H9 (cell line): ENCODE measurements at places on chromosomes 7 and 10.

DNA sequence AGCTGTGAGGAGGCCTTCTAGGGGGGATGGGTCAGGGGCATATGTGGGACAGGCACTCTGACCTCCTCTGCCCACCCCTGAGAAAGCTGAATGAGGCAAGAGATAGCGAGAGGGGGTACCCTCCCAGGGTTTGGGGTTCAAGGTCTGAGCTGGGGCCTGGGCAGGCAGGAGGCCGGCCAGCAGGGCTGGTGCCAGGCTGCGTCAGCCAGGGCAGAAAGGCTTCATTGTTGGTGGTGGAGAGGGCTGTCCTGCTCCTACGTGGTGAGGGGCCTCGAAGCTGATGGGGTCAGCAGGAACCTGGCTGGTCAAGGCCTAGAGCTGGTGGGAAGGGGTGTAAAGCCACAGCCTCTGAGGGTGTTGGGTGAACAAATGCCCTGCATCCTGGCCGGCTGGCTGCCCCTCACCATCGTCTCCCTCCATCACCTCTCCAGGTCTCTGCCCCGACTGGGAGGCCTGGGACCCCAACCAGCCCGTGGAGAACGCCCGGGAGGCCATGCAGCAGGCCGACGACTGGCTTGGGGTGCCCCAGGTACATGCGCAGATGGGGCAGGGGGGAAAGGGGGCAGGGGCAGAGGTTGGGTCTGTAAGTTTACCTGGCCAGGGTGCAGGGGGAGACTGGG is 6.6 kb downstream of the FLNC start:
- peaks cover 6% of the 10 kb centered on the region for H3K36me3 ChIP-seq
- peaks cover 5% of the 10 kb centered on the region; the same call in 1 of the 2 replicates for H3K4me1 ChIP-seq
- no peak for DNase-seq
- no peak overlapping the region for H3K4me3 ChIP-seq
- 0 out of 2 replicates have a peak, but pooled peaks cover 1% of the 10 kb centered on the region for H3K27me3 ChIP-seq

- H3K27ac ChIP-seq = no peak overlapping the region
- H3K4me3 ChIP-seq = no peak overlapping the region
- H3K36me3 ChIP-seq = no peaks in the 10 kb centered on the region
- DNase-seq = no peak
- no peaks in the 10 kb centered on the region for H3K27me3 ChIP-seq
Measured at GRCh38 chr7:105978035-105978434, 15.0 kb downstream of the CDHR3 start.

- no peaks in the 10 kb centered on the region for H3K27me3 ChIP-seq
- no peak overlapping the region for H3K4me3 ChIP-seq
- H3K4me1 ChIP-seq = peaks cover 6% of the 10 kb centered on the region; the same call in 1 of the 2 replicates
- no peak overlapping the region for H3K27ac ChIP-seq
- no peaks in the 10 kb centered on the region; the same call in 2 of the 3 replicates for H3K36me3 ChIP-seq
- no peak for DNase-seq
Measured at GRCh38 chr7:39644170-39644569, 20.8 kb downstream of the RALA start.

- no peak for DNase-seq
- H3K36me3 ChIP-seq = no peaks in the 10 kb centered on the region
- peaks cover 6% of the 10 kb centered on the region; the same call in 1 of the 2 replicates for H3K4me1 ChIP-seq
Measured at GRCh38 chr7:29567174-29567573, 3.5 kb downstream of the PRR15 start.

DNA sequence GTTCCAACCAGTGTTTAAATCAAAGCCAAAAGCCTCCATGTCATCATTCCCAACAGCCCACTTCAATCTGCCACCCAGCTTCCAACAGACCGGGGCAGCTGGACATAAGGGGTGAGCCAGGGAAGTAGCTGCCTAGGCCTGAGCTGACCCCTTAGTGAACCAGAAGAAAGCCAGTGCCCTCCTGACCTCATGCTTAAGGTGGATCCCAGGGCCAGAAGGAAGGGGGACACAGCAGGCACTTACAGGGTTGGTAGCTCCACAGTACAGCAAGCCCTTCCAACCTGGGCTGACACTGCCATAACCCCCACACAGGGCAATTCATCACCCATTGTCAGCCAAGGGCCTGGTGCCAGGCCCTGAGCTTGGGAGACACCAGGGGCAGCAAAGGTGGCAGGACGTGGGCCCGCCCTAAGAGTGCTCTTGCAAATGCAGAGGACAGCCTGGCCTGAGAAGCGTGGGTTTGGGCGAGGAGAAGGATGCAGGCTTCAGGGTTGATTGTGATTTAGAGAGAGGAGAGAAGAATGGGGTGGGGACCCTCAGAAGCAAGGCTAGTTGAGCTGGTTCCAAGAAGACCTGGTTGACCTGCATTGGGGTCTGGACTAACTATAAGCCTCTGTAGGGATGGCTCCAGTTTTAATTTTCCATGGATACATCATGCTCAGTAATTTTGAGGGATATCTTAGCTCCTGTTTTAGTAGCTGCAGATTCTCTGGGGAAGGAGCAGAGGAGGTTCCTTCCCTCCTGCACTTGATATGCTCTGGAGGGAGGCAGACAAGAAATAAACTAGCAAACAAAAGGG is 3.1 kb upstream of the CYP26A1 start:
- H3K27ac ChIP-seq = no peak overlapping the region
- peak overlapping the region; percentile 67 for H3K4me3 ChIP-seq
- no peak for DNase-seq

DNA sequence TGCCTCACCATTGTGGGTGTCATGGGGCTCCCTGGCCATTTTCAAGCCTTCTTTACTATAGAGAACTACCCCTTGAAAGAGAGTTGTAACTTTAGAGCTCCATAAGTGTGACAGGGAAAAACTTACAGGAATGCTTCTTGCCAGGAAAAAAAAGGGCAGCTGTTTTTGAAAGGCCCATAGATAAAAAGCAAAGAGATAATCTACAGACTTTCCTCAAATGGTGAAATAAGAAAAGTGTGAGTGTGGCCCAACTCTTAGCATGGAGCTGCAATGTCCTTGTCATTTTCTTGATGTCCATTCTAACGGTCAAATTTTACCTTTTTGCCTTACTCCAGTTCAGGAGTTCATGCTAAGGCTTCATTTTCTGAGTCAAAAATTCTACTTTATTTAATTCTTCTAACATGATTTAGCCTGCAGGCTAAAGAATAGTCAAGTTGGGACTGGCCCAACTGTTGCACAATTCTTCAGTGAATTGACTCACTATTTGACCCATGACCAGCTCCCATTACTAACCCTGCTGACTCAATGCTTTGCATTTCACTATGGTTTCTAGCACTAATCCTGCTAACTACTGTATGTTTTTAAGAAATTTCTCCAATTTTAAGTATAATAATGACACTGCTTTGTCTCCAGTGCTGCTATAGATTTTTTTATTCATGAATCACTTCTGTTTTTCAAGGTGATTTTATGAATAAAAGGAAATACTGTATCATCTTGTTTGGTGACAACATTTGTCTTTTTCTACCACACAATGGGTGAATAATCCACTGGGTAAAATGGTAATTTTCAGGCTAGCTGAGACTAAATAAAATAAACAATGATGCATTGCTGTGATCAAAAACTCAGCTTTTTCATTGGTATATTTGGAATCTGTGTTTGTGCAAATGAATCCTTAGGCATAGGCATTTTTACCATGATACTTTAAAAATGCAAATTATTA is 41.4 kb upstream of the SGCE start:
- no peak for DNase-seq
- H3K4me1 ChIP-seq = no peaks in the 10 kb centered on the region
- no peaks in the 10 kb centered on the region for H3K36me3 ChIP-seq
- H3K27me3 ChIP-seq = no peaks in the 10 kb centered on the region
- no peak overlapping the region for H3K4me3 ChIP-seq

DNA sequence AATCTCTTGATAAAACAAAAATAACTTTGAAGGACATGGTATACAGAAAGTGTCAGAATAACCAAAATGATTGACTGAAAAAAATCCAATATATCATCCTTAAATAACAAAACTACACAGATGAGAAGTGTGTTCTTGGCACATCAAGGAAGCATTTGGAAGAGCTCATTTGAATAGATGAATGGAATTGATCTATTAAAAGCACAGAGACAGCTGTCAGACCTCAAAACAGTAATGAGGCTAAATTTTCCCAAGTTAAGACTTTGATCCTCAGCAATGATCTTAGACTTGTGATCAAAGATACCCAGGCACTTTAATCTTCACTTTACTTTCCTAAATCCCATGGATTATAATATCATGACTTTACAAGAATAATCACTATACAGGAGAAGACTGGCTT is 395.4 kb upstream of the NFE2L3 start:
- peaks cover 3% of the 10 kb centered on the region; the same call in 1 of the 3 replicates for H3K36me3 ChIP-seq
- DNase-seq = no peak
- no peaks in the 10 kb centered on the region for H3K27me3 ChIP-seq
- peaks cover 4% of the 10 kb centered on the region; the same call in 1 of the 2 replicates for H3K4me1 ChIP-seq
- H3K4me3 ChIP-seq = no peak overlapping the region
- H3K27ac ChIP-seq = no peak overlapping the region

DNA sequence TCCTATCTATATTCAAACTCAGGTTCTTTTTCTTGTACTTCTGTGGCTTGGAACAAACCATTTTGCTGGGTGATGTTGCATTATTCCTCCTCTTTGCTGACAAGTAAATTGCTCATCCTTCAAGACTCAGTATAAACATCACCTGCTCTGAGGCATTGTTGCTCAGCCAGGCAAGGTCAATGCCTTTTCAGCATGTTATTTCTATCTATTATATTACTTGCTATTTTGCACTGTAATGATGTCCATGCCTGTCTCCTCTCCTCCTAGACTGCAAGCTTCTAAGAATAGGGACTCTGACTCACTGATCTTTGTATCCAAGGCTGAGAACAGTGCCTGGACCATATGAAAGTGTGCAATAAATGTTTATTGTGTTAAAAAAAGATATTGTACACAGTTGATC is 293.8 kb downstream of the RNLS start:
- no peaks in the 10 kb centered on the region for H3K4me1 ChIP-seq
- H3K27me3 ChIP-seq = no peaks in the 10 kb centered on the region
- H3K36me3 ChIP-seq = no peaks in the 10 kb centered on the region
- no peak overlapping the region for H3K27ac ChIP-seq
- DNase-seq = no peak

DNA sequence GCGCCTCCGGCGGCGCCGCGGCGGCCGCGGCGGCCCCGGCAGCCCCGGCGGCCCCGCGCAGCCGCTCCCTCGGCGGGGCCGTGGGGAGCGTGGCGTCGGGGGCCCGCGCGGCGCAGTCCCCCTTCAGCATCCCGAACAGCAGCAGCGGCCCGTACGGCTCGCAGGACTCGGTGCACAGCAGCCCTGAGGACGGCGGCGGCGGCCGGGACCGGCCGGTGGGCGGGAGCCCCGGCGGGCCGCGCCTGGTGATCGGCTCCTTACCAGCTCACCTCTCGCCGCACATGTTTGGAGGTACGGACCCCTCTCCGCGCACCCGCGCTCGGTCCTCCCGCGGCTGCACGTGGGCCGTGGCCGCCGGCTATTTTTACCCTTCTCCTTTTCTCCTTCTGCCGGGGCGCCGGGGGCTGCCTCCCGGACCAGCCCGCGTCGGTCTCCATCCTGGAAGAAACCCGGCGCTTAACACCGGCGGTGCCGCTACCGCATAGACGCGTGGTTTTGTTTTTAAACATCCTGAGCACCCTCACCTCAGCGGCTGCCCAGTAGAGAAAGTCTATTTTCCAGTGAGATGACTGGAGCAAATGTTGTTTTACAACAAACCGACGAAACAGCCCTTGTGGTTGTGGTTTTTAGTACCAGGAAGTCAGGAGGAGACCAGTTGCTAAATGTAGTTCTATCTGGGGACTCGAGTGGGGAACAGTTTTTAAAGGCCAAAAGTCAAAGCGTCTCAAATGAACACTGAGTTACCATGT is 1.3 kb downstream of the ZNRF2 start:
- H3K27me3 ChIP-seq = no peaks in the 10 kb centered on the region
- no peak overlapping the region for H3K27ac ChIP-seq
- no peaks in the 10 kb centered on the region for H3K36me3 ChIP-seq
- peak overlapping the region; percentile 85 for H3K4me3 ChIP-seq
- no peaks in the 10 kb centered on the region; the same call in 1 of the 2 replicates for H3K4me1 ChIP-seq
- DNase-seq = peak; percentile 46

GRCh38 chr10:55369670-55370420 is 568.8 kb upstream of the PCDH15 start:
- H3K4me1 ChIP-seq = no peaks in the 10 kb centered on the region
- no peak overlapping the region for H3K27ac ChIP-seq
- H3K27me3 ChIP-seq = no peaks in the 10 kb centered on the region
- H3K36me3 ChIP-seq = no peaks in the 10 kb centered on the region; the same call in 2 of the 3 replicates

DNA sequence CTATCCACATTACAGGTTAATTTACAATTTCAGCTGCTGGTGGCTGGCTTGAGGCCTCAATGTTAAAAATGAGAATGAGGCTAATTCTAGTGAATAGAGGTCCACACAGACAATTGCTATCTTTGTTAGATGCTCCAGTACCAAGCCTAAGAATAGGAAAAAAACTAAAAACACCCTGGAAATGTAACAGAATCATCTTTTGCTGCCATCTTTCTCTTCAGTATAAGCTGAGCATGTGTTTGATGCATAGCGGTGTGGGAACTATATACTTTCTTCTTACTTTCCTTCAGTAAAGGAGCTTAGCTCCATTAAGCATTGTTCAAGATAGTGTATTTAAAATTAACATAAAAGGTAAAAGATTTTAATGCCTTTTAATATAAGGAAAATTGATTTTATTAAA is 5.6 kb downstream of the TMEM229A start:
- H3K27me3 ChIP-seq = peaks cover 5% of the 10 kb centered on the region
- H3K36me3 ChIP-seq = no peaks in the 10 kb centered on the region
- H3K4me3 ChIP-seq = no peak overlapping the region
- no peak overlapping the region for H3K27ac ChIP-seq

GRCh38 chr10:62728479-62728878 is 76.0 kb upstream of the ADO start:
- no peak overlapping the region for H3K27ac ChIP-seq
- H3K4me1 ChIP-seq = no peaks in the 10 kb centered on the region
- no peaks in the 10 kb centered on the region for H3K36me3 ChIP-seq
- no peaks in the 10 kb centered on the region for H3K27me3 ChIP-seq
- no peak overlapping the region for H3K4me3 ChIP-seq

DNA sequence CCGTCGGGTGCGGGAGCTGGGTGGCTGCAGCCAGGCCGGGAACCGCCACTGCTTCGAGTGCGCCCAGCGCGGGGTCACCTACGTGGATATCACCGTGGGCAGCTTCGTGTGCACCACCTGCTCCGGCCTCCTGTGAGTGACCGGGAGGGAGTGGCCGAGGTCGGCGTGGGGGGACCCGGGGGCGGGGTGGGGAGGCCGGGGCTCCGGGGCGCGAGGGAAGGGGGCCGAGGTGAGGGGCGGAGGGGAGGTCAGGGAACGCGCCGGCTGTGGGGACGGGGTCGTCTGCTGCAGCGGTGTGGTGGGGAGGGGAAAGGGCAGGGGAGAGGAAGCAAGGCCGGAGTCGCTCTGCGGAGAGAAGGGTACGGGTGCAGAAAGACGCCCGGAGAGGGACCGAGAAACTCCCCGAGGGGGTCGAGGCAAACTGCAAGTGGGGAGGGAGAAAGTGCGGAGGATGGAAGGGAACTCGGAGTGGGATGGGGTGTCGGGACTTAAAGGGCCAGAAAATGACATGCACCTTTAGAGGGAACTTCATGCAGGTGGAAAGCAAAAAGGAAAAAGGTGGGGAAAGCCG is 518 bp downstream of the AGFG2 start:
- DNase-seq = peak; percentile 39
- H3K27me3 ChIP-seq = no peaks in the 10 kb centered on the region; the same call in 1 of the 2 replicates
- H3K27ac ChIP-seq = no peak overlapping the region
- H3K4me3 ChIP-seq = peak overlapping the region; percentile 88

GRCh38 chr10:122911889-122912484 is 1.6 kb downstream of the FAM24A start:
- no peaks in the 10 kb centered on the region for H3K27me3 ChIP-seq
- no peaks in the 10 kb centered on the region for H3K36me3 ChIP-seq
- no peaks in the 10 kb centered on the region for H3K4me1 ChIP-seq
